ENCODE measurements at places on chromosomes 2 and 18. TPM values are rescaled to one million over a fixed set of nuclear protein-coding genes. Genes with fewer than 3 reads are reported as not detected.

GRCh38 chr2:156340377-156340776 lies 7.9 kb upstream of the NR4A2 start:
- no peak for DNase-seq

DNA sequence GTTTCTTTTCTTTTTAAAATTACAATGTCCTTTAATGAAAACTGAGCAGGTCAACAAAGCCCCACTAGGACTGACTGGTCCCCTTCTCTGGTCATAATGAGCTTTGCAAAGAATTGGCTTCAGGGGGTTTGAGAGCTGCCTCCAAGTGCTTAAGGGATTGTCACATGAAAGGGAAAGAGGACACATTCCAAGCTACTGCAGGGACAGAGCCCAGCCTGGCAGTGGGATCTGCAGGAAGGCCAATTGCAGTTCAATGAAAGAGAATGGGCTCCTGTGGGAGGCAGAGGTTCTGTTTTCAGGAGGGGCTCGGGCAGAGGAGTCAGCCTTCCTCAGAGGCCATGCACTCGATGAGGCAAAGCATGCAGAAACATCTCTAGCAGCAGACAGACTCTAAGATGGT lies 84.1 kb upstream of the ACKR3 start:
- DNase-seq: no peak

- DNase-seq: no peak
Observed at GRCh38 chr18:12656938-12657683, 796 bp downstream of the SPIRE1 start.

- DNase-seq: no peak
Observed at GRCh38 chr2:172674034-172674967, 61.3 kb upstream of the RAPGEF4 start.

DNA sequence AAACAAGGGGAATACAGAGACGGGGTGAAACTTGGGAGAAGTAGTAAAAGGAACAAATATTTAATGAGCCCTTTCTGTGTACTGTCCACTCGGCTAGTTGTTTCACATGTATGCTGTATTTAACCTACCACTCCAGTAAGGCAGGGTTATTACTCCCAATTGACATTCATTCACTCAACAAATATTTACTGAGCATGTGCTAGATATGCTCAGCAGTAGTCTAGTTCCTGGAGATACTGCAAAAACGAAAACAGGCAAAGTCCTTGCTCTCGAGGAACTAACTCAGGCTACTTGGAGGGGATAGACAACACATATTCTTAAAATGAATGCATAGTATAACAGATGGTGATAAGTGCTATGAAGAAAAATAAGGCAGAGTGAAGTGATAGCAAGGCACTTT lies 207.3 kb downstream of the SS18 start:
- no peak for DNase-seq

- no peak for DNase-seq
Observed at GRCh38 chr2:3151153-3151918, 226.3 kb downstream of the EIPR1 start.

- no peak for DNase-seq
Observed at GRCh38 chr18:29028560-29028959, 851.6 kb upstream of the CDH2 start.

- DNase-seq: no peak
Observed at GRCh38 chr2:19219060-19219459, 139.4 kb downstream of the OSR1 start.

DNA sequence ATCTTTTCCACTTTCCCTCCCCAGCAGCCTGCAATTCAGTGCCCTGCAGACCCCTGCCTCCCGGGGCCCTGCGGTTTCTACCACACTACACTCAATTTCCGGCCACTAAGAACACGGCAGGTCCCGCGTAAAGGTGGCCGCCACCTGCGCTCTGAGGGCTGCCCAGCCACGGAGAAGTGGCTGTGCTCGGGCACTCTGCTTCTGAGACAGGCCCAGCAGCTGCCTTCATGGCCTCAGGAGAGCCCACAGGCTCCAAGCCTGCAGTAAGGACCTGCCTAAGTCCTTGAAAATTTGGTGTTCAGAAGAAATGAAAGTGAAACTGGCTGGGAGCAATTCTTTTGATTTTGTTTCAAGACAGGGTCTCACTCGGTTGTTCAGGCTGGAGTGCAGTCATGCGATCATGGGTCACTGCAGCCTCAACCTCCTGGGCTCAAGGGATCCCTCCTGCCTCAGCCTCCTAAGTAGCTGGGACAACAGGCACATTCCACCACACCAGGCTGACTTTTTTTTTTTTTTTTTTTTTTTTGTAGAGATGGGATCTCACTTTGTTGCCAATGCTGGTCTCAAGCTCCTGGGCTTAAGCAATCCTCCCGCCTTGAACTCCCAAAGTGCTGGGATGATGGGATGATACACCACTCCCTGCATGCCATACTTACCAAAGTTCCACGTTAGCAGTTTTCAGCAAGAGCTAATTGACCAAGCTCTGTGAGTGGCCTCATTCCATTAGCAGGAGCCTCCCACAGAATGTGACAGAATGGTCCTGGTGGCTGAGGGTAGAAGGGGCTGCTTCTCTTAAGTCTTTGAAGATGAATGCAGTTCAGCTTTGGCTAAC lies 14.6 kb upstream of the ALPP start:
- DNase-seq: no peak

DNA sequence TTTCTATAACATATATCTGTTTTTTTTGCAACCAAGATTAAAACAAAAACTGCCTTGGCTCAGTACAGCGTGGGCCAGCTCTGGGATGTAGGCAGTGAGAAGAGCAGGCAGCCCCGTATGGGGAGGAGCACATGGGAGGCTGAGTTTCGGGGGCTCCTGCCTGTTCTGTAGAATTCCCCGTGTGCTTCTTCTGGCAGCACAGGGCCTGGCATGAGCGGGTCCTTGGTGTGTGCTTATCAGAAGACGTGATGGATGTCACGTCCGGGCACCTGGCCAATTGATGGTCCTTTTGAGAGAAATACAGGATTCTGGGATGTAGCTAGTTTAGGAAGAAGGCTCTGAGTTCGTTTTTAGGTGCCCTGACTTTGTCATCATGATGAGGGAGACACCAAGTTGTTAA lies 16.2 kb downstream of the IMPA2 start:
- DNase-seq: no peak

DNA sequence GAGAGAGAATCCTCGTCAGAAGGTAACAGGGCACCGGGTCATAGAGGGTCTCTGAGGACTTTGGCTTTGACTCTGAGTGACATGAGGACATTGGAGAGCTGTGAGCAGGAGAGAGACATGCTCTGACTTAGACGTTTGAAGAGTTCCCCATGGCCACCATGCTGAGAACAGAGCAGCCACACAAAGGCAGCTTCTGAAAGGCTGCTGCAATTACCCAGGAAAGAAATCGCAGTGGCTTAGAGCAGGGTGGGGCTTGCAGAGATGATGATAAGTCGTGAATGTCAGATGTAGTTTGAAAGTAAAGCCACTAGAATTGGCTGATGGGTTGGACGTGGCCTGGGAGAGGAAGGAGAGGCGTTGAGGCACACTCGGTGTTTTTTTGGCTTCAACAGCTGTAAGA lies 79.0 kb downstream of the ZCCHC2 start:
- no peak for DNase-seq

DNA sequence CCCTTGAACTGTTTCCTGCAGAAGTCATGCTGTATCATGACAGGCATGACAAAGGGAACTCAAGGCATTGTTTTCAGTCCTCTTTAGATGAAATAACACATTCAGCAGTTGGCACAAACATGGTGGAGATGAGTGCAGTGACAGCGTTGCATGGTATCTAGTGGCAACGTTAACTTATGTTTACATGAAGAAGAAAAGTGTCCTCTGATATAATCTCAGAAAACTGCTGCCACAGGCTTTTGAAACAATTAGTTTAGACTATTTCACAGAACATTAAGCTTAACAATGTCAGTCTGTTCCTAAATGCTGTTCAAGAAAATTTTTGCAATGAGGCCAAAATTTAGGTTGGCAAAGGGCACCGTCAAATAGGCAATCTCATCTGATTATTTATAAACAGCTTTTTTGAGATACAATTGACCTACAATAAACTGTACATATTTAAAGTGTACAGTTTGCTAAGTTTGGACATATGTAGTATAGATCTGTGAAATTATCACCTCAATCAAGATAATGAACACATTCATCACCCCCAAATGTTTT lies 64.7 kb downstream of the LYPD6B start:
- no peak for DNase-seq

GRCh38 chr2:10962004-10962403 lies 50.3 kb downstream of the KCNF1 start:
- no peak for DNase-seq

GRCh38 chr2:223768179-223768578 lies 69.2 kb downstream of the AP1S3 start:
- no peak for DNase-seq

DNA sequence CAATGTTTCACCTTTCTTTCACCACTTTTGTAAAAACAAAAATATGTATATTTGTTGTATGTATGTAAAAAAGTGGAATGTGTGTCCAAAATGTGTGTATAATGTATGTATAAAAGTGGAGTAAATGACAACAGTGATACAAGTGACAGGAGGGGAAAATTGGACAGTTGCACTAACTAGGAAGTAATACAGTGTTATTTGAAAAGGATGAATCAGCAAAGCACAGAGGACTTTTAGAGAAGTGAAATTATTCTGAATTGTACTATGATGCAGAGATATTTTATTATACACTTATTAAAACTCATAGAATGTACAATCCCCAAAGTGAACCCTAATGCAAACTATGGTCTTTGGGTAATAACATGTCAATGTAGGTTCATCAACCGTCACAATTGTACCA lies 331.3 kb upstream of the CNTNAP5 start:
- no peak for DNase-seq

DNA sequence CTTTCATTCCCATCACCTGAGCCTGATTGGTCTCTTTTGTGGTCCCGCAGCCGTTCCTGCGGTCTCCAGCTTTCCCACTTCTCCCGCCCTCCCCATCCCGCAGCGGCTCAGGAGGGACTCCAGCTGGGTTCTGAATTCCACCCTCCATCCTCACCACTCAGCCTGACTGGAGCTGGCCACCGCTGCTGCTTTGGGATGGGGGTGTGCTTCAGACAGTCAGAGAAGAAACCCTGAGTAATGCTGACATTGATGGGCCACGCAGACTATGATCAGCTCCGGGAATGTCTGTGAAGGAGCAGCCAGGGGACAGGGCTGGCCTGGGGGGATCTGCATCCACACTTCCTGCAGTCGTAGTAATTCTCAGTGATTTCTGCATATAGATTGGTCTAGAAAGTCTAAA lies 45.9 kb upstream of the TXNDC2 start:
- DNase-seq: no peak

DNA sequence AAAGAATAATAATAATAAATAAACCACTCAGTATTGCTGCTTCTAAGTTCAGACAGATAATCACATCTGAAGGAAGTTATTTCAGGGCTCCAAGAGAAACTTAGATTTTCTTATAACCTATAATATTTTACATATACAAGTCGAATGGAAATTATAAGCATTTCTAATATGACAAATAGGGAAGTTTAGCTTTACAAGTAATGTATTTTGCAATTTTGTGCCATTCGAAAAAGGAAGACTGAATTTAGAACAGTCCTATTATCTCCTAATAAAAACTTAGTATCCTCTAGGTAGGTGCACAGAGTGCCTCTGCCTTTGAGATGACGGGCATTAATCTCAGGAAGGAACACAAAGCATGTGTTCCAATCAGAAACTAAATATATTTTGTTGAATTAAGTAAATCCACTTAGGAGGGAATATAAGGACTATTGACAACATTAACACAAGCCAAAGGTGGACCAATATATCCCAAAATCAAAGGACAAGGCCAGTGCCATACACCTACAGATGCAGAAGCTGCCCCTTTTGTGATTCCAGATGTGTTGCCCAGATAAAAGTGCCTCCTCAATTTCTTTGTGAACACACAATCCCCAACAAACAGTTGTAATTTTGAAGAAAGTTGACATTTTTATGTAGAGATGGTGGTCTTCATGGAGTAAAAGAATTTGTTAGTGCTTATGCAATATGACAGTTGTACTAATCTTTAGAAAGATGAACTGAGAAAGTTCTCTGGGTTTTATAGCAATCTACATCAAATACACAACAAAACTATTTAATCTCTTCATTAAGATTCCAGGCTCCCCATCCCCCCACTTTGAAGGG lies 36.6 kb downstream of the PTCD3 start:
- no peak for DNase-seq

GRCh38 chr2:213934560-213934959 lies 476.3 kb upstream of the VWC2L start:
- DNase-seq: no peak

The ARHGAP15 gene
- 6.9 TPM for total RNA-seq

The ST8SIA3 gene
- not detected for total RNA-seq

The NOSTRIN gene
- total RNA-seq: 30.6 TPM

The DSG4 gene
- total RNA-seq: not detected

The KIAA2012 gene
- not detected for total RNA-seq

All from right atrium auricular region (tissue), 2 donors.